NCI-H526 (cell line): ENCODE measurements at places on chromosomes 5 and 9.

DNA sequence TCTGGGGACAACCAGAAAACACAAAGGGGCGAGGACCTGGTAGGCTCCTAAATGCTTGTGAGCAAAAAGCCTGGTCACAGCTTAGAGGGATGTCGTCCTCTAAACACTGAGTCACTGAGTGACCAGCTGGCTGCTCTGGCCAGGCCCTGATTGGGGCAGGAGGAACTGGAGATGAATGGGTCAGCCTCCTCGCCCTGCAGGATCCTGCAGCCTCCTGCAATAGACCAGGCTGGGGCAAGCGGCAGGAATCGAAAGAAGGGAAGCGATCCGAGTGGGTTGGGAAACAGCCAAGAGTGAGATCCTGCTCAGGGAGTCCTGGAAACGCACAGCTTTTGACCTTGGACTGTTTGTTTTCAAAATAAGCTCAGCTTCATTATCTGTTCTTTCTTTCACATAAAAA, 34.1 kb upstream of the MSX2 start:
- DNase-seq = no peak

GRCh38 chr5:149425729-149426128, 46.6 kb upstream of the IL17B start:
- DNase-seq = no peak

DNA sequence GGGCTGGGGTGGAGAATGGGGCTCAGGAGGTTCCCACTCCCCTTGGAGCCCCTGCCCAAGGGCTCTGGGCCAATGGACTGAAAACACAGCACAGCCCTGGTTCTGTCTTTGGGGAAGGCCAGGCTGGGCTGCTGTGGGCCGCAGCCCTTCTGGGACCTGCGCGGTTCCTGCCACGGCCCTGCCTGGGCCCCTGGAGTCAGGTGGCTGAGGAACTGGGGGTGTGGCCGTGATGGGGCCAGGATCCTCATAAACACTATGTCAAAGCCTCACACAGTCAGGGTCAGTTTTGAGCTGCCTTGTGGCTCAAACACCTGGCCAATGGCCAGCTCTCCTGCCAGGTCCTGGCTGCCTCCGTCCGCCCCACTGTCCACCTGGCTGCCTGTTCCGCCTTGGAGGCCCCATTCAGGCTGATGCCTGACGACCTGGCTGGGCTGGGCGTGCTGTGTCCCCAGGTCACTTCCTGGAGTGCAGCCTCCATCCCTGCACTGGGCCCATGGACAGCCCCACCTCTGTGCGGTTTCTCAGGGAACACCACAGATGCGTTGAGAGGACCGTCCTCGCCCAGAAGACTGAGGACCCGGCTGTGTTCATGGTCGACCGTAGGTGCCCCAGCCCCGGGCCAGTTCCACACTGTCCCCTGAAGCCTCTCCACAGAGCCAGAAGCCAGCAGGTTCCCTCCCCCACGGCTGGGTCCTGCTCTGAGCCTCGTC, 27.5 kb downstream of the PAEP start:
- no peak for DNase-seq

GRCh38 chr5:161863811-161864210, 15.9 kb downstream of the GABRA1 start:
- DNase-seq = no peak

DNA sequence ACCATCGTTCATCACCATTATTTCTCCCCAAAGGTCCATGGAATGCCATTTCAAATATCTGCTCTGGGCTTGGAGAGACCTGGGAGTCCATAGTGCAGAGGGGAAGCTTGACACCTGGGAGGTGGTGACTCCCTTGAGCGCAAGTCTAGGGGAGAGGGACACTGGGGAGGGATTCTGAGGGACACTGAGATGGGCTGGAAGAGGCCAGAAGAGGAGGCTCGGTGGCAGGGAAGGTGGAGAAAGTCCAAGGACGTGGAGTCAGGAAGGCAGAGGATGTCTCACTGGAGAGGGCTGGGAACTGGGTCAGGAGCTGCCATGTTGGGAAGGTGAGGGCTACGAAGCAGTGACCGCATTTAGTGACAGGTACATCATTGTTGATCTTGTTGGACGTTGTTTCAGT, 160.3 kb upstream of the MVB12B start:
- no peak for DNase-seq

GRCh38 chr9:98763986-98764745, 32.2 kb downstream of the ANKS6 start:
- no peak for DNase-seq

DNA sequence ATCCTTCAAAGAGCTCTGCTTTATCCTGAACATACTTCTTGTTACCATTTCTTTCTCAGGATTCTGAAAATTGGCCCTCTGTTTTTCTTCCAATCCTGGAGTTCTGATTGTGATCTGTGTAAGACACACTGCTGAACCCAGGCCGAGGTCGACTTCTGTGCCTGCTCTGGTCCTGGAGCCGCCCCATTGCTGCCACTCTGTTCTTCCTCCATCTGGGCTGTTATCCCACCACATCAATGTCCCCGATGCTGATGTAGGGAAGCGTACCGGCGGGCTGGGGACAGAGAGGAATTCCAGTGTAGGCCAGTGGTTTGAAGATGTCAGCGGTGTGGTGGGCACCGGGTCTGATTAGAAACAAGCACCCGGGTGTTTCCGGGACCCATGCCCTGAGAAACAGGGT, 102.5 kb downstream of the LIFR start:
- DNase-seq = no peak
